ENCODE measurements at places on chromosomes 12 and 14.

DNA sequence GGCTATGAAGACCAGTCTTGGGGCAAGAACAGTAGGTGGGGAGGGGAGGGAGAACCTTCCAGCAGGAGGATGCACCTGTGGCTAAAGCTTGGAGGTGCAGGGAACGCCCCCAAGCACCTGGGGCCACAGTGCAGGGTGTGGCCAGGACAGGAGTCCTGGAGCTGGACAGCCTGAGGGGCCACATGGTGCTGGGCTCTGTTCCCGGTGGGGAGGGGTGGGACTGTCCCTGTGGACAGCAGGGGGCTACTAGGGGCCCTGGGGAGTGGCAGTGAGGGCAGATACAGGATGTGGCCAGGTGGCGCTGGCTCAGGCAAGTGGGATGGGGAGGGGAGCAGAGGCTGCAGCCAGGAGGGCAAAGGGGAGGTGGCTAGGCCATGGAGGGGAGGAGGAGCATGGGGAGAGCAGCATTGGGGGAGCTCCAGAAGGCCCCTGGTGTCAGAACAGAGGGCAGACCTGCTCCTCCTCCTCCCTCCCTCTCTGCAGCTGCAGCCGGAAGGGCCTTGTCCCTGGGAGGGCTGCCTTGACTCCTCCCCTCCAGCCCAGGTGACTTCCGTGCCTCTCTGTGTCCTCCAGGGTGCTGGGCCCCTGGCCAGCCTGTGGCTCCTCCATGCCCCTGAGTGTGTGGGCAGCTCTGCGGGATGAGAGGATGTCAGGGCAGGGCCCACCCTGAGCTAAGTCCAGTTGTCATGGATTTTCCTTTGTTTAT, 68.4 kb upstream of the DLK1 start:
- no peak for DNase-seq

- no peak for DNase-seq
These were observed 8.8 kb downstream of the DHRS2 start for GRCh38 chr14:23644919-23645336.

- DNase-seq, result no peak
These were observed 25.0 kb upstream of the SYCP3 start for GRCh38 chr12:101764051-101764792.

DNA sequence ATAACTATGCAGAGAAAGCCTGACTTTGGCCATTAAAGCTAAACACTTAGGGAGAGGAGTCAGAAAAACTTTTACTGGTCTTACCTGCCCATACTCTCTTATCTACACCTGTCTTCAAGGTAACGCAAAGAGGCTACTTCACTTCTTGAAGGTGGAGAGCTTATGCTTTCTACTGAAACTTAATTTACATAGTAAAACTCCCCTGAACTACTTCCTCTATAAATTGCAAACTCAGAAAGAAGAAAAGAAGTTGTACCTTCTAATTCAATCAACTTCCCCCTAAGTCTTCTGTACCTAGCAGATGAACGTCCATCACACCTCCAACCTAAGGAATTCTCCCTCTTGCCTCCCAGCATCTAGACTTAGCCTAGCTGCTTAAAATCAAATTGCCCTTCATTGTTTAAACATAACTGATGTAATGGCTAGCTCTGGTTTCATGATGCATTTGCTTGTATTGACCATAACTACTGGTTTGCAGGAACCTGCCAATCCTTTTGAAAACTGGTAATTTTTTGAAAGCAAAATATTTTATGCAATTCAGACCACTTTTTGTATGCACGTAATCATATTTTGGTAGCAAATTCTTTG, 87.7 kb downstream of the STON2 start:
- DNase-seq, result no peak

DNA sequence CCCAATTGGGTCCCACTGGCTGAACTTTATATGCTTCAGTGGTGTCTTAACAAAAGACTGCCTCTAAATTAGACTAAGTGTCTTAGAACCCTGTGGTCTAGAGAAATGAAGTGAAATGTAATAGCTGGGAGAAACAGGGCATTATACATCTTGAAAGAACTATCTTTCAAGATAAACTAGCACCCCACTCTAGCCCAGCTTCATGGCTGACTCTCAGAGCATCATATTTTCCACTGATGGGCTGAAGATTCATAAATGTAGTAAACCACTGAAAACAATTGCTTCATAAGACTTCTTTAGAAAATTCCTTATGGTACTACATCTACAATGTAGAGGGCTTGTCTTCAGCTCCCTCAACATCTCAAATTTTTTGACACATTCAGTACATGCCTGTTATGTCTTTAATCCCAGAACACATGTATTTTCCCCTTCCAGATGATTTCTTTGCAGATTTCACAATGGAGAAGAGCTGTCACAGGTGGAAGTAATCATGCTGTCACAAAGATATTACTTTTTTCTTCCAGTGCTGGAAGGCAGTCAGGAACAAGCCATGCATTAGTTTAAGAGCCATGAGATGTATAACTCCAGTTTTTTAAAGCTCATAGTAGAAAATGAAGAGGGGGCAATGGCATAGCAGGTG, 48.5 kb downstream of the IFNG-AS1 start:
- no peak for DNase-seq

DNA sequence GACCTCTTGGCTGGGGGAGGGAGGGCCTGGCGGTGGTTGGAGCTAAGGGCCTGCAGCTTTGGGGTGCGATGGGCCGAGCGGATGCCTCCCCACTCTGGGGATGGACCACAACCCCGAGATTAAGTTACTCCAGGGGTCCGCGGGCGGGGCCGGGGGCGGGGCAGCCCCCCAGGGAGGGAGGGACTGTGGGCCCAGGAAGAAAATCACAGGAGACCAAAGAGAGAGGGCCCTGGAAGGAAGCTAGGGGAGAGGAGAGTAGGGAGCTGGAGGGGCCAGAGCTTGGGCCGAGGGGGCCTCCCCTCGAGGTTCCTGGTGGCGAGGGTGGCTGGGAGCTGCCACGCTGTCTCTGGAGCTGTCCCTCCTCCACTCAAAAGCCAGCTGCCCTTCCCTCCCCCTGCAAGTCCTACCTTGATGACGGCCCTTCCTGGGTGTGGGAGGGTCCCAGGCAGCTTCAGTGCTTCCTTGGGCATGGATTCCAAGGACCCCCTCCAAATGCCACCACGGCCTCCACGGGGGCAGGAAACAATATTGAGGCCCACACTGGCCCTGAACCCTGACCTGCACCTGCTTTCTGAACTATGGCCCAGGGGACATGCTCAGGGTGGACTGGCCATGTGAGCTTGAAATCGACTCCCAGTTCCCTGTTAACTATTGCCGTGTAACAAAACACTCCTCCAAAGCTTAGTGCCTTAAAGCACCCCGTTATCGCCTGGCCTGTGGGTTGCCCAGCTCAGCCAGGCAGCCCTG, 610 bp upstream of the NUDT14 start:
- DNase-seq, result no peak

DNA sequence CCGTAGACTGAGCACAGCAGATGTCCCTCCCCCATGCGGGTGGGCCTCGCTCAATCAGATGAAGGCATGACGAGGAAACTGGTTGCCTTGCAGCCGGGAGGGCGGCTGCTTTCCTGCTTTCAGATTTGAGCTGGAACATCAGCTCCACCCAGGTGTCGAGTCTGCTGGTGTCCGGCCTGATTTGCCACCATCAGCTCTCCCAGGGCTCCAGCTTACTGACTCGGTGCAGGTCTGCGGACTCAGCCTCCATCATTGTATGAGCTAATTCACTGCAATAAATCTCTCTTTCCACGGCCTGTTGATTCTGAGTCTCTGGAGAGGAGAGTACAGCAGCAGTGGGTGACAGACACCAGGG, 156.2 kb downstream of the KIF26A start:
- DNase-seq, result no peak

GRCh38 chr12:32736445-32736844, 19.3 kb downstream of the YARS2 start:
- no peak for DNase-seq

GRCh38 chr12:78928200-78929074, 63.9 kb downstream of the SYT1 start:
- no peak for DNase-seq

All from nucleus accumbens (tissue), 56 donors.